A549 treated with RU486 at 1 μM for 4 hours (cell line): ENCODE measurements at places on chromosomes 7 and 10. TPM values are rescaled to one million over a fixed set of nuclear protein-coding genes. Genes with fewer than 3 reads are reported as not detected.

NUTM2D gene
- total RNA-seq: 1.0 to 1.8 TPM (median 1.4 TPM) in 5 replicates

ITGB8 gene
- total RNA-seq: 0.82 to 1.2 TPM (median 0.95 TPM) in 5 replicates

SYCE1 gene
- total RNA-seq: not detected in 5 replicates

WDFY4 gene
- total RNA-seq: not detected in 5 replicates

TAF3 gene
- 7.9 to 9.5 TPM (median 8.8 TPM) in 5 replicates for total RNA-seq

TYSND1 gene
- total RNA-seq: 12.5 to 20.0 TPM (median 18.1 TPM) in 5 replicates

DOCK1 gene
- total RNA-seq: 19.1 to 25.2 TPM (median 23.4 TPM) in 5 replicates

ASB4 gene
- total RNA-seq: 0.20 to 0.43 TPM (median 0.39 TPM) in 4 of 5 replicates, not detected in the other

RNLS gene
- total RNA-seq: 7.0 to 9.2 TPM (median 8.0 TPM) in 5 replicates

CELF2 gene
- 0.05 TPM in 1 of 5 replicates, not detected in the others for total RNA-seq
